ENCODE measurements at places on chromosomes 3 and 15. TPM values are rescaled to one million over a fixed set of nuclear protein-coding genes. Genes with fewer than 3 reads are reported as not detected.

The ALAS1 gene
- total RNA-seq: 73.3 TPM

The ZNF80 gene
- total RNA-seq: not detected

The ITIH4 gene
- 2.7 TPM for total RNA-seq

The ADAMTS9 gene
- 11.0 TPM for total RNA-seq

- H3K4me1 ChIP-seq: no peaks in the 10 kb centered on the region
- H3K27me3 ChIP-seq: no peaks in the 10 kb centered on the region
- no peak overlapping the region for H3K27ac ChIP-seq
- no peak overlapping the region for H3K4me3 ChIP-seq
Observed at GRCh38 chr3:63493101-63493500, 159.4 kb upstream of the SNTN start.

- no peak overlapping the region for H3K4me3 ChIP-seq
- H3K4me1 ChIP-seq: no peaks in the 10 kb centered on the region
- DNase-seq: no peak
- H3K36me3 ChIP-seq: no peaks in the 10 kb centered on the region
- H3K27me3 ChIP-seq: no peaks in the 10 kb centered on the region
Observed at GRCh38 chr3:30357897-30358296, 248.5 kb upstream of the TGFBR2 start.

DNA sequence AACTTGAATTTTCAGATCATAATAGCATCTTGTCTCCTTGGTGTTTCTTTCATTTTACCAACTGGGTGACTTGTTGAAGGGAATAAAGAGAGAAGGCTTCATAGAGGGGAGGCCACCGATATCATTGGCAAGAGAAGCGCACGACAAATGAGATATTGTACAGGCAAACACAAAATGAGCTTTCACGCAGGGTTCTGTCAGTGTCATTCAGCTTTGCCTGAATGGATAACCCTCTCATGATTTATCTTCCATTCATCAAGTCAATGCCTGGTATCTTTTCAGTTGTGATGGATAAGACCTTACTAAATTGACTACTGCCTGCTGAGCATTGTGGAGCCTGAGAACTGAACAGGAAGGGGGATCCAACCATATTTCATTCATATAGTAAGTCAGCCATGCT, 188.6 kb upstream of the EPHA3 start:
- DNase-seq: no peak
- H3K27ac ChIP-seq: no peak overlapping the region
- H3K36me3 ChIP-seq: no peaks in the 10 kb centered on the region
- H3K4me3 ChIP-seq: no peak overlapping the region

- H3K4me1 ChIP-seq: no peaks in the 10 kb centered on the region
- no peak overlapping the region for H3K27ac ChIP-seq
- H3K36me3 ChIP-seq: peaks cover 10% of the 10 kb centered on the region
- H3K27me3 ChIP-seq: no peaks in the 10 kb centered on the region
- no peak overlapping the region for H3K4me3 ChIP-seq
Observed at GRCh38 chr15:101001056-101001455, 81.9 kb downstream of the LRRK1 start.

GRCh38 chr3:99747915-99748314, 69.7 kb upstream of the CMSS1 start:
- no peak overlapping the region for H3K4me3 ChIP-seq
- H3K36me3 ChIP-seq: no peaks in the 10 kb centered on the region
- DNase-seq: no peak
- H3K27me3 ChIP-seq: no peaks in the 10 kb centered on the region
- H3K4me1 ChIP-seq: no peaks in the 10 kb centered on the region

- peaks cover 12% of the 10 kb centered on the region for H3K36me3 ChIP-seq
- no peak overlapping the region for H3K4me3 ChIP-seq
- peaks cover 76% of the 10 kb centered on the region for H3K4me1 ChIP-seq
Observed at GRCh38 chr15:40091861-40092255, 16.8 kb downstream of the BMF start.

DNA sequence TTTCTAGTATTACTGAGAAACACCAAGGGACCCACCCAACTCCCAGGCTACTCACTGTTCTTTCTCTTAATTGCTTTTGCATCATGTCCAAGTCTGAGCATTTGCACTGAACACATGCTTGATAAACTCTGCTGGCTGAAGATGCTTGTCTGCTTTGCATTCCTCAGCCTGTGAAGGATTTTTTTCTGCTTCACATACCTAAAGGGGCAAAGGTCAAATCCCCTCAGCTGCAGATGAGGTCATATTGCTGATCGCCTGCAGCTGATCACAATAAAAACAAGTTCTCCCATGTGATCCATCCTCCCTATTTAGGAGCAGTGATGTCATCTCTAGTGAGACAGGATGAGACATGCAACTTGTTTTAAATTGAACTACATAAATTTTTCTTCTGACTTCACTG, 84.6 kb upstream of the DCBLD2 start:
- no peak overlapping the region for H3K4me3 ChIP-seq
- H3K36me3 ChIP-seq: no peaks in the 10 kb centered on the region
- no peaks in the 10 kb centered on the region for H3K27me3 ChIP-seq
- DNase-seq: no peak
- H3K27ac ChIP-seq: no peak overlapping the region

- H3K27ac ChIP-seq: no peak overlapping the region
- no peak for DNase-seq
- H3K4me3 ChIP-seq: no peak overlapping the region
Observed at GRCh38 chr15:94135486-94136147, 95.7 kb upstream of the MCTP2 start.
